ENCODE measurements at places on chromosomes 16 and 17.

DNA sequence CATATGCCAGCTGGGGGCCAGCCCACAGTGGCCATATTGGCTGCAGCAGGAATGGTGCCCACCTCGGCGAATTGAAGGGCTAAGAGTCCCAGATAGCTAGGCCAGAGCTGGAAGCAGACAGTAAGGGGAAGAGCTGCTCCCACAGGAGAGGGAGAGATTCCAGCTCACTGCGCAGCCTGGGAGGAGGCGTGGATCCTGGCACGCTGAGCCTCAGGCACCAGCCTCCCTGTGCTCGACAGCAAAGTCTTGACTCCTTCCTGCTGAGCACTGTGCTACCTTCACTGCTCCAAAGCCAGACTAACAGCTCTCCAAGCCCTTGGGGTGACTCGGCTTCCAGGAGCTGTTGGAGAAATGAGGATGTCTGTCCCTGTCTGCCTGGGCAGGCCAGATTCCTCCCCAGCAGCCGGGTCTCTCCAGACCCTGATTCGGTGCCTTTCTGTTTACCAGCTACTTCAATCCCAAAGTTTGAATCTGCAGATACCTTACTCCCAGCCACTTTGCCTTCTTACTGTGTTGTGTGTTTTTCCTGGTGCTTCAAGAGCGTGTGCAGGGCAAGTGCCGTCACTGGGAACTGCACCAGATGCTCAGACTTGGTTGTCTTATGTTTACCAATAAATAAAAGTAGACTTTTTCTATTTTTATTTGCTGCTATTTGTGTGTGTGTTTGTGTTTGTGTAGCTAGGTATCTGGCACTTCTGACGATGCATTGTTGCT is 9.1 kb downstream of the CBX2 start:
- DNase-seq = no peak

DNA sequence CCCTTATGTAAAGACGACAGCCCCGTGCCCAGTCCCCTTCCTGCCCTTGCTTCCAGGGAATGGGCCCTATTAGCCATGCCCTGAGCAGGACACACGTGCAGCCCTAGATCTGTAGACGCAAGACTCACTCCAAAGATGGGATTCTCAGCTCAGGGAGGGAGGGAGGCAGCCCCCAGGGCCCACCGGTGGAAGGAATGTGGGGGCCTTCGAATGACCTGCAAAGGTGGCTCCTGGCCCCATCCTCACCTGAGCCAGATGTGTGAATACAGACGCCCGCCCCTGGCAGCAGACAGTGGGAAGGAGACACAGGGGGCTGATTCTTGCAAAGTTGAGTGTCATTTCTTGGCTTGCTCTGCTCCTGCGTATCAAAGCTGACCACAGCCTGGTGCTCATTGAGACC is 47.8 kb downstream of the LITAF start:
- no peak for DNase-seq

GRCh38 chr16:23339787-23340186 is 37.7 kb downstream of the SCNN1B start:
- no peak for DNase-seq

GRCh38 chr16:35731341-35732040 is 2272.1 kb downstream of the TP53TG3F start:
- no peak for DNase-seq

- DNase-seq = no peak
These were observed 56.3 kb upstream of the CDH11 start for GRCh38 chr16:65178151-65178550.

DNA sequence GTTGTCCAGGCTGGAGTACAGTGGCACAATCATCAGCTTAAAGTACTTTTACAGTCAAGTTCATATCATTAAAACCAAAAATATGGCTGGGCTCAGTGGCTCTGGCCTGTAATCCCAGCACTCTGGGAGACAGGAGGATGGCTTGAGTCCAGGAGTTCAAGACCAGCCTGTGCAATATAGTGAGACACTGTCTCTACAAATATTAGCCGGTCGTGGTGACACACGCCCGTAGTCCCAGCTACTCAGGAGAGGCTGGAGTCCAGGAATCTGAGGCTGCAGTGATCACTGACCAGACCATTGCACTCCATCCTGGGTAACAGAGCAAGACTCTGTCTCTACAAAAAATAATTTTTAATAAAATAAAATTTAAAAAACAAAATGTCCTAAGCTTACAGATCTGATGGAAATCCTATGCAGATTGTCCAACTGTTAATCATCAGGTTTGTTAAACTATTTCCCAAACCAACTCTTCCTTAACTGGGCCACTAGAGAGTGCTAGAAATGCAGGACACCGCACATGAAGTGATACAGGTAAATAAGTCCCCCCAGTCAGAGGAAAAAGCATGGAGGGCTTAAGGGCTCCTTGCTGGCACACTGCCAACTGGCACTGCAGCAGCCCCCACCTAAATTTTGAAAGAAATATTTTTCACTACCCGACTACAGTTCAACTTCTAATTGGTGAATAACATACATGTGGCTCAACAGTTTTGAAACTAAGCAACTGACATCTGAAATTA is 2.8 kb downstream of the USP22 start:
- DNase-seq = peak; percentile 37

- DNase-seq = peak; percentile 22
These were observed 158.5 kb downstream of the RPTOR start for GRCh38 chr17:80703142-80703478.

- peak; percentile 18 for DNase-seq
These were observed 89.8 kb downstream of the KATNIP start for GRCh38 chr16:27639561-27640276.

GRCh38 chr16:49382916-49383315 is 9.3 kb downstream of the C16orf78 start:
- DNase-seq = no peak

- DNase-seq = no peak
These were observed 64.3 kb downstream of the MYH11 start for GRCh38 chr16:15792563-15792971.

GRCh38 chr16:64586781-64587180 is 535.1 kb downstream of the CDH11 start:
- no peak for DNase-seq

DNA sequence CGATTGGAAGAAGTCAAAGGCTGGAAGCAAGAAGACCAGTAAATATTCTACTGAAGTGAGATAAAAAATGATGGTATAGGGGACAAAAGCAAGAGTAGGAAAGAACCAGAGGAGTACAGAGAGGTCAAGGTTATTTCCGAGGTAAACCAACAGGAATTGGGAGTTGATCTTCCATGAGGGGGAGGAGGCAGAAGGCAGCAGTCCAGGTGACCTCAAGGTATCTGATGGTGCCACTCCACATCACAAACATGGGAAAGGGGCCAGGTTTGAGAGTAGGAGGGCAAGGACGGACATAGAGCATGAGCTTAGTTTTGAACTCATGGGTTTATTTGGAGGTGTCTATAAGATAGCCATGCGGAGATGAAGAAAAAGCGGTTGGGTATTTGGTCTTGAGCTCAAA is 79.4 kb upstream of the CDYL2 start:
- no peak for DNase-seq

DNA sequence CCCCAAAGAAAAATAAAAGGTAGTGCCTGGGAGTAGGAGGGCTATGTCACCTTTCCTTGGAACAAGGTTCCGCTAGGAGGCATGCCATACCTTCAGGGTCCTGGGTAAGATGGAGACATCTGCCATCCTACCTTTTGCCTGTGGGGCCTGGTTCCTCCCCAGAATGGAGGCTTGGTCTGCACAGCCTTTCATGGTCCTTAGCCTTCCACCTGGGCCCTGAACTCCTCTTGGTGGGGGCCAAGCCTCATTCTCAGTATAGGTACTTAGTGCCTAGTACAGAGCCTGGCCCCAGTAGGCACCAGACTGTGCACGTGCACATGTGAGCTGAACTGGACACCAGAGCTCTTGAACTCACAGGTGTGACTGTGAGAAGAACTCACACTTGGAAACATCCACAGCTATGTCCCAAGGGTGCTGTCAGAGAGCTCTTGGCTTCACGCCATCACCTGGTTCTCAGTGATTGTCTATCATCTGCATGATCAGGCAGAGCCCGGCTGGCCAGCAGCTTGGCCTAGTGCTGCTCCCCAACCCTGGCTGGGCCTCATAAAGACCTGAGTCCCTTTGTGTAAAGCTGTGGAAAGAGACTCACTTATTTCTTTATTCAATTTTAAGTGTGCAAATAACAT is 143.2 kb downstream of the SOCS1 start:
- no peak for DNase-seq

DNA sequence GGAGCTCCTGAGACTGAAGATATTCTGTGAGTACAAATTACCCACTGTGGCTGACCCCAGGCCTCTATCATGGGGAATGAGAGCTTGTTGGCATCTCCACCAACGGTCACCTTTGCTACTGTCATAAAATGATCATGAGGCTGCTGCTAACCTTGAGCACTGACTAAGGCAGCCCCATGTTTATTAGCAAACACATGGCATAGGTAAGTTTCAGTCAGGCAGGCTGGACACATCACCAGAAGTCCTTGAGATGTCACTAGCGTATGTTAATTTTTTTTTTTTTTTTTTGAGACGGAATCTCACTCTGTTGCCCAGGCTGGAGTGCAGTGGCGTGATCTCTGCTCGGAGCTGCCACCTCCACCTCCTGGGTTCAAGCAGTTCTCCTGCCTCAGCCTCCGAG is 1.5 kb upstream of the GLG1 start:
- no peak for DNase-seq

- DNase-seq = no peak
These were observed 15.8 kb downstream of the MYL4 start for GRCh38 chr17:47224966-47225365.

- peak; percentile 73 for DNase-seq
These were observed 29.2 kb downstream of the GNA13 start for GRCh38 chr17:65027305-65027704.

DNA sequence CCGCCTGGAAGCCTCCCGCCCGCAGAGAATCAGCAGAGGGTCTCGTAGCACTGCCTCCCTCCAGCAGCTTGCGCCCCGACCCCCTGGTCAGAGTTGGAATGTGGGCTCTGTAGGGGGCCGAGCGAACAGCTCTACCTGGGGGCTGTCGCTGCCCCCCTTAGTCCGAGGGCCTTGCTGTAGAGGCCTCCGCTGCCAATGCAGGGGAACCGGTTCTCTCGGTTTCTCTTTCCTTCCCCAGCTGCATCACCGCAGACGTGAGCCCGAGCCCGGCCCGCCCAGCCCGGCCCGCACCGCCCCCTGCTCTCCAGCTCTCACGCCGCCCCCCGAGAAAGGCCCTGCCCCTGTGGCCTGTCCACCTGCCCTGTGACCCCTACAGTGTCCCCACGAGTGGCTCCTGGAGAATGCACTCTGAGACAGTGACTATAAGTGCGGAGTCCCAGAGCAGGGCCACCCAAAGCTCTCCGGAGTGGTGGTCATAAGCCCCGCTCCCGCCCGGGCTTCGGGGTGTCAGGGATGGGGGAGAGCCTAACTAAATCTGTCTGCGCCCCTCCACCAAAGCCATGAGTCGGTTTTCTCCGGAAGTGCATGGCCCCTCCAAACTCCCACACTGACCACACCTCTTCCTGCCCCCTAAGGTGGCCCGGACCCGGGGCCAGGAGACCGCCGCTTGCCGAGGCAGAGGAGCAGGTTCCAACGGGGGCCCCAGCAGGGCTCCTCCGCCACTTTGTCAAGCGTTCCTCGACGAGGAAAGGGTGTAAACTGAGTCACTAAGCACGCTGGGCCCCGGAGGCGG is 1.7 kb downstream of the ARHGAP27 start:
- DNase-seq = peak; percentile 37

GRCh38 chr17:47695429-47696376 is 1.7 kb downstream of the TBKBP1 start:
- no peak for DNase-seq
